MM.1S (cell line): ENCODE measurements at places on chromosomes 1 and 21.

GRCh38 chr1:243364330-243364729 lies 108.5 kb downstream of the SDCCAG8 start:
- no peak for DNase-seq

DNA sequence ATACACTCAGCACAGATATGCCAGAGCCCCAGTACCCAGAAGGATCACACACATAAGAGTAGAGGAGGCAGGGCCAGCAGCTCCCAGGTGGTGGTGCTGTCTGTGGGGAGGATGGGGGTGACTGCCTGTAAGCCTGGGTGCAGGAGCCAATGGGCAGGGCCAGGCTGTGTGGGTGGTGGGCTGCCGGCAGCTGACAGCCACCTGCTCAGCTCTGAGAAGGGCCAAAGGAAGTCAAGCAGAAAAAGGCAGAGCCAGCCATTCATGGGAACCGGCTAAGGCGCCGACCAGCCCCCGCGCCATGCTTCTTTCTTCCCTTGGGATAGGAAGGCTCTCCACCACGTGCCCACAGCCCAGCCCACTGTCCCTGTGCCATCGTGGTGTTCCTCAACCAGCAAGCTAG lies 14.1 kb downstream of the PIK3C2B start:
- DNase-seq: no peak

DNA sequence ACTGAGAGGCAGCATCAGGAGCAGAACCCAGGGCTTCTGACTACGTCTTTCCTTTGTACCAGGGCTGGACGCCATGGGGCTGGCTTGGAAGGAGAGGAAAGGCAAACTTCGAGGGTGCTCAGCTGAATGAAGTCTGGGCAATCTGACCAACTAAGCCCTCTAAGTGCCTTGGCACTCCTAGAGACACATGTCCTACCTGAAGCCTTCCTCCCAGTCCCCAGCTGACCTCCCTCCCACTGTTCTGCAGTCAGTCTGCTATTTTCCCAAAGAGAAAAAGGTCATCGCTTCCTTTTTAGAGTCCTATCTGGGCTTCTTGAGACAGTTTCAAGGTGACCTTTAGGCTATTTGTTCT lies 5.2 kb downstream of the SLC9A1 start:
- DNase-seq: no peak

DNA sequence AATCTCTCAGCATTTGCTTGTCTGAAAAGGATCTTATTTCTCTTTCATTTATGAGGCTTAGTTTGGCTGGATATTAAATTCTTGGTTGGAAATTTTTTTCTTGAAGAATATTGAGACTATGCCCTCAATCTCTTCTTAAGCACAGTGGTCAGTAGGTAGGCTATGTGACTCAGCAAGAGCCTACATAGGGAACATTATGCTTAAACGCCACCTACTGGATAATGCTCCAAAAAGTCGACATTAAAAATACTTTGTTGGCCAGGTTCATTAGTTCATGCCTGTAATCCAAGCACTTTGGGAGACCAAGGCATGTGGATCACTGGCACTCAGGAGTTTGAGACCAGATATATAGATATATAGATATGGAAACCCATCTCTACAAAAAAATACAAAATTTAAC lies 678.0 kb upstream of the USP24 start:
- DNase-seq: peak; percentile 71

GRCh38 chr21:39538453-39539042 lies 74.2 kb upstream of the B3GALT5 start:
- DNase-seq: no peak

GRCh38 chr1:97192872-97193572 lies 471.4 kb downstream of the PTBP2 start:
- no peak for DNase-seq

GRCh38 chr1:84720221-84720780 lies 30.0 kb upstream of the SSX2IP start:
- DNase-seq: peak; percentile 61

- no peak for DNase-seq
Measured at GRCh38 chr1:29382851-29383745, 146.8 kb downstream of the PTPRU start.

DNA sequence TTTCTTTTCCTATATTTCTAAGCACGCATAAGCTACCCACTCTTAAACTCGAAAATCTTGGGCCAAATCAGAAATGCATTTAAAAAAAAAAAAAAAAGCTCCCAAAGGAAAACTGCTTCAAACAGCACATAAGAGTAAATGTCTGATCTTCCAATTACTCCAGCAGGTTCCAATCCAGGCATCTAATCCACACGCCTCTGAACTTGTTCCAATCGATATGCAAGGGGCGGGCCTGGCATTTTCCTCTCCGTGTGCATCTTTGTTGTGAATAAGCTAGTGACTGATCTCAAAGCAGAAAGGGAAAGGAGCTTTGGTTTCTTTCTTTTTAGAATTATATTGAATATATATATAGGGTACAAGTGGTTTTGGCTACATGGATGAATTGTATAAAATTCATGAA lies 365.5 kb downstream of the PRDM2 start:
- no peak for DNase-seq

DNA sequence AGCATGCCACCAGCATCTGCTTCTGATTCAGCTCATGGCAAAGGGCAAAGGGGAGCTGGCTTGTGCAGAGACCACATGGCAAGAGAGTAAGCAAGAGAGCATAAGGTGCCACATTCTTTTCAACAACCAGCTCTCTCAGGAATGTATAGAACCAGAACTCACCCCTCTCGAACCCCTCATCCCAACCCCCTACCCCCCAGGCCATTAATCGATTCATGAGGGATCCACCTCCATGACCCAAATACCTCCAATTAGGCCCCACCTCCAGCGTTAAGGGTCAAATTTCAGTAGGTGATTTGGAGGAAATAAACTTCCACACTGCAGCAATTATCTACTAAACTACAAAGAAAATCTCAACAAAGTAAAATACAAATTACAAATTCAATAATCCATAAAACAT lies 32.2 kb upstream of the LRRC7 start:
- no peak for DNase-seq

DNA sequence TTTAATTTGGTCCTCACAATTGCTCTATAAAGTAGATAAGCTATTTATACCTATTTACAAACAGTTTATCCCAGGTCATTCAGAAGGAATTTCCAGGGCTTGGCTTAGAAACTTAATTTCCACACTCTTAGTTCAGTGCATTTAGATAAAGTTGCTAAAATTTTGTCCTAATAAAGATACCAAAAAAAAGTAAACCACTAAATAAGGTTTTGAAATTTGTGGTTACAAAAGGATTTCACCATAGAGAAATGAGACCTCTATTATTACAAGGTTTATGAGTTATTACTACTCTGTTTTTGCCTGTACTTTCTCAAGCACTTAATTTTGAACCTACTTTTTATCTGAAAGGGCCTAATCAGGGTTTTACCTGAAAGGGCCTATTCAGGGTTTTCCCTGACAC lies 22.4 kb downstream of the PTPN22 start:
- no peak for DNase-seq
